ENCODE measurements at places on chromosomes 5 and 9.

DNA sequence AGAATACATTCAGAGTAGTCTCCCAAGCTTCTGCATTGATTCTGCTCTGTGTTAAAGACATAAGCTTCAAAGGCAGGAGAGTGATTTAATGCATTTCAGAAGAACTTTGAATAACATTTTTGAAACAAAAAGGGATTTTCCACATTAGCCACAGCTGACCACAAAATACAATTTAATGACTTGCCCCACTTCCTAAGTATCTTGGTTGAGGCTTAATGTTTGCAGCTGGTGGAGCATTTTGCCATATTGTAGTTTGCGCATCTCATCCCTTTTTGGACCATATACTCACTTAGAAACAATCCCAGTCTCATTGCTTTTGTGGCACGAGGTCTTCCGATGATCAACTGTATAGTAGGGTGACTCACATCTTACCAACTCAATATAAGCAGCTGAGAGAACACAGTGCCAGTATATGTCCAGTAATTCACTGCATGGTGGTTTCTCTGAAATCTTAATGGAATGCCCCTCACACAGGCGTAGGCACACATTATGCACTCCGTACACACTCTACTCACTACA, 455.8 kb upstream of the PTGER4 start:
- DNase-seq, result no peak

- DNase-seq, result no peak
Observed at GRCh38 chr9:94625835-94626234, 13.5 kb downstream of the FBP1 start.

- DNase-seq, result no peak
Observed at GRCh38 chr9:133031496-133031911, 707 bp downstream of the GTF3C5 start.

DNA sequence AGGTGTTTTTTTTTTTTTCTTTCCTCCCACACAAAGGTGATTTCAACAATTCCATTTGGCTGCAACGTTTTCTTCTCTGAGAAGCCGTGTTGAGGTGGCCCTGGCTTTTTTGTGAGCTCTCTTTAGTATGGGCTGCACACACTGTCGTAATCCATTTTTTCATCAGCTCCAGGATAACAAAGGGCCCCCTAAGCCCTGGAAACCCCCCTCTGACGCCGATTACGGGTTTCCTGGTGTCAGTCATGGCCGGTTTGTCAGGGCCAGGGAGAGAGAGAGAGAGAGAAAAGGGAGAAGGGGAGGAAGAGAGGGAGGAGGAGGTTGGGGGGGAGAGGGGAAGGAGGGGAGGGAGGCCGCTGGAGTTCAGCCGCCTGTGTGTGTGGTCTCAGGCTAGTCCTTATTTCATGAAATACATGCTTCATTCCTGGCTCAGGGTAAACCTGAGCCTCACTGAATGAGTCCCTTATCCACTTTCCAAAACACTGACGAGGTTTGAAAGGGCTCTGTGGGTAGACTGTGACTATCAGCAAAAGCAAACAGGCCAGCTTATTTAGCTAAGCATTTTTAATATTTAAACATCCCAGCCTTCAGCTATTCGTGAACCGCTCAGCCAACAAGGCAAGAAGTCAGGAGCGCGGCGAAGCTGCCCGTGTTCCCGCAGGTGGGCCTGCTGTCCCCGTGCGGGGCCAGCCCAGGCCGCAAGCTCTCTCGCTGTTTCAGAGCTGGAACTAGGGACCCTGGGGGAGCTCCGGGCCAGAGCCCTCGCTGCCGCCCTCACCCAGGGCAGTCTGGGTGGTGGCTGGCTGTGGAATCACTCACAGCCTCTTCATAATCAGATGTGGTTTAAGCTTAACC, 172.8 kb downstream of the ERCC6L2 start:
- DNase-seq, result no peak

DNA sequence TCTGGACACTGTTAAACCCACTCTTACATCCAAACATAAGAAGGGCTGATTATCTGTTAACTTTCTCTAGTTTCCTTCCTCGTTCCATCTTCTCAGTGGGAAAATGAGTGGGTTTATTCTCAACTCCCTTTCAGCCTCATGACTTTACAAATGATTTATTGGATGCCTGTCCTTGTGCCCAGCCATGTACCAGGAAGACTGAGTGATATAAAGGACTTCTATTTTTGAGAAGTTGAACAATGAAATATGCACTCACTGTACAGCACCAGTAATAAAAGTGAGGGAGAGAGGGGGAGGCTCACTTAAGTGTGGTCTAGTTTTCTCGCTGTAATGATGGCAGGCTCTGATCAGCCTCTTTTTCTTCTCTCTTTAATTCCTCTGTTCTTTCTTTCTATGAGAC, 277.6 kb downstream of the SMARCA2 start:
- no peak for DNase-seq

All from stimulated activated CD4-positive, alpha-beta T cell treated with anti-CD3 and anti-CD28 coated beads, Interleukin-1b, Interleukin-23, amount 100 ng/mL, for 1 hour (primary cell).